ENCODE measurements at places on chromosomes 3 and 15.

DNA sequence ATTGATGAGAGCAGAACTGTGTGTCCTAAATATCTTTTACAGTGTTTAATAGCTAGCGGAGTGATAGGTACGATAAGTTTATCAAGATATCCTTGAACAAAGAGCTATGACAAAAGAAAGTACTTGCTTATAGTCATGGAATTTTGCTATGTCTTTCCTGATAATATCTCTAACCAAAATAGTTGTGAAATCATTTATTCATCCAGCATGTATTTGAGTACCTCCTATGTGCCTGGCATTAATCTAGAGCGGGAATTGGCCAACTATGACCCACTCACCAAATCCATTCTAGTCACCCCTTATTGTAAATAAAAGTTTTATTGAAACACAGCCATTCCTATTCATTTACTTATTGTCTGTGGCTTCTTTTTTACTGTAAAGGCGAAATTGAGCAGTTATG lies 46.6 kb downstream of the ZFAND6 start:
- DNase-seq, result no peak

GRCh38 chr3:17741621-17742101 lies 770 bp downstream of the TBC1D5 start:
- DNase-seq, result peak; percentile 71

DNA sequence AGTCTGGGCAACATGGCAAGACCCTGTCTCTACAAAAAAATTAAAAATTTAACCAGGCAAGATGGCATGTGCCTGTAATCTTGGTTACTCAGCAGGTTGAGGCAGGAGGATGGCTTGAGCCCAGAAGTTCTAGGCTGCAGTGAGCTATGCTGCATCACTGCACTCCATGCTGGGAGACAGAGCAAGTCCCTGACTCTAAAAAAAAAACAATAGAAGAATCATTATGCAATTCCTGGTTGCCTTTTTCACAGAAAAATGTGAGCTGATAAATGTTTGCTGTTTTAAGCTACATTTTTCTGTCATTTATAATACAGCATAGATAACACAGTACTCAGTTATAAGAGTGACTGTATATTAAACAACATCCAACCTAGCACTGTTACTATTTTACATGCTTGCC lies 148.8 kb downstream of the SCAPER start:
- DNase-seq, result no peak

- DNase-seq, result no peak
Measured at GRCh38 chr15:65004993-65005392, 15.3 kb upstream of the SPG21 start.

GRCh38 chr3:178875157-178875556 lies 196.5 kb downstream of the ZMAT3 start:
- DNase-seq, result no peak

- DNase-seq, result no peak
Measured at GRCh38 chr3:82055792-82056191, 294.3 kb upstream of the GBE1 start.

GRCh38 chr3:184200825-184201224 lies 14.8 kb downstream of the ABCF3 start:
- DNase-seq, result no peak

DNA sequence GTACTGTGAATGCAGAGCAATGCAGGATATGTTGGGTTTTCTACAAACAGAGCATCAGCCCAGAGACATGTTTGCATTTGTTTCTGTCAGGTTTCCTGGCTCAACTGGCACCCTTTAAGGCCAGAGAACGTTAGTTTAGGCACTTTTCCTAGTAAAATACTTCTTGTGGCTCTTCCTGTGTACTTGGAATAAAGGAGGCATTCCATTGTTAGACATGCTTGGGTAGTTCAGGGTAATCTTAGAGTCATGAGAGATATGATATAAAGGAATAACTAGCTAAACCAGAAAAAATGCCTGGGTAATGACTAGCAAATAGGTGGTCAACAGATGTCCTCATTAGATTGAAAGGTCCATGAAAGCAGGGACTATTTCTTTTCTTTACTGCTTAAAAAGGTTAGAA lies 60.4 kb upstream of the RBM5 start:
- no peak for DNase-seq

GRCh38 chr3:37715976-37716375 lies 145.7 kb upstream of the CTDSPL start:
- DNase-seq, result no peak

DNA sequence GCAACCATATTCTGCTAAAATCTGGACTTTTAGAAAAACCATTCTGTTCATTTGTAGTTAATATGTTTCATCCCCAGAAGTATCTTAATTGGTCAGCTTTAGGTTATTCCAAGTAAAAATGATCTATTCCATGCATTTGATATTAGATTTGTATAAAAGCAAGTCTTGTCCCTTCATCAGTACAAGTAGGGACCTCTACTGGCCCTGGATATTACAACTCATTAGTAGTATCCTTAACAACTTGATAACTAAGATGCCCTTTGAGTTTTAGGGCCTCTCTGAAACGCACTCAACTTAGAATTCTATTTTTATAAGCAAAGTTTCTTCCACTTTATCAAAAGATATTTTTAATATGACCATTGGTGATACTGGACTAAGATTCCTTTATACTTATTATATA lies 25.3 kb upstream of the SELENOT start:
- DNase-seq, result no peak

GRCh38 chr15:89317186-89317720 lies 17.4 kb downstream of the POLG start:
- DNase-seq, result no peak

- no peak for DNase-seq
Measured at GRCh38 chr3:117762621-117763037, 1053.0 kb downstream of the TUSC7 start.

- DNase-seq, result no peak
Measured at GRCh38 chr15:89330119-89330518, 4.5 kb downstream of the POLG start.

DNA sequence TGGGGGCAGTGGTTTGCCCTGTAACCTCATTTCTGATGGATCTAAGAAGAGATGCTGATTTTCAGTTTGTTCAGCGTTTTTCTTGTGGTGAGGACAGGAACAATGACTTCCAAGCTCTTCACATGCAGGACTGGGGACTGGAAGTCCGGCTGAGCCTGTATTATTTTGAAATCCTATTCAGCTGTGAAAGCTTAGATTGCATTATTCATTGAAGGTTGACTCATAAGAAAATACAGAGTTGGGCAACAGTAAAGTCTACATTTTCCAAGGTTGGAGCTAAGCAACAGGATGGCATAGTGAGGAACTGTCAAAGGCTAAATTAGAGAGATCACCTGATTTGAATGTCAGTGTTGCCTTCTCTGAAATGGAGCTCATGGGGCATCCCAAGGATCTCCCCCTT lies 230.9 kb upstream of the FEZF2 start:
- no peak for DNase-seq

- DNase-seq, result no peak
Measured at GRCh38 chr15:100958326-100959065, 39.3 kb downstream of the LRRK1 start.

GRCh38 chr3:55984626-55985025 lies 483.6 kb downstream of the ERC2 start:
- no peak for DNase-seq

DNA sequence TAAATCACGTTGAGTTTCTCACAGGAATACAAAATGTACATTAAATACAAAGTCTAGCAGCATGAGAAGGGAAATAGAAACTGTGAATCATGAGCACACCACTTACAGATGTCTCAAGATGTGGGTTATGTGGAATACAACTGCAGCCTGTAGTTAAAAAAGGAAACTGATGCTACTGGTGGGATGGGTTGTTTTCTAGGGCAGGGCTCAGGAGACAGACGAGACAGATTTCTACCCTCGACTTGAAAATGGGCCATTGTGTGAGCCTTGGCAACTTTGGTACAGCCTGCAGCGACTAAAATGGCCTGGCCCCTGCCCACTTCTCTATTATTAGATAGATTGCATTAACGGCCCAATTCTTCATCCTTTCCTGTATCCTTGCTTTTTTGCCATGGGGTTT lies 293.1 kb downstream of the SUCLG2 start:
- DNase-seq, result no peak

DNA sequence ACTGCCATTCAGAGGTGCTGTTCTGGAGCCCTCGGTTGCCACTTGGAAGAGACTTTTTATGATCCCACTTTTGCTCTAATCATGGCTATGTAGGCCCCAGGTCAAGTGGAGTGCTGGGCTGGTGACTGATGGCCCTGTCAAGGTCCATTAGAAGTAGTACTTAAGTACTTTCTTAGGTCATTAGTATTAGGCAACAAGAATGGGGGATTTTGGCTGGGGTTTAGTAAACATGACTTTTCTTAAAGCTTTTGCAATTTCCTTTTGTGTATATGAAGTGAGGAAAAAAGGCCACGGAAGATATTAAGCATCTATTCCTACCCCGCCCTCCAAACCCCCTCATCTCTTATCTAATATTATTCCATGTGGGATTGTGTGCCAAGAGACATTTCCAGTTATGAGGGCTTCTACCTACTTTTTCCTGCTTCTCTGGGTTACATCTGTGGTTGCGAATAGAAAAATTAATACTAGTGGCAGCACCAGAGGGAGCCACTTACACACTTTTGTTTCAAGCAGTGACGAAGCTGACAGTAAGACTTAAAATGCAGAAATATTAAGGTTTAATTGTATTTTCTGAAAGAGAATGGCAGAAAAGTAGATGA lies 13.9 kb downstream of the NLGN1 start:
- DNase-seq, result no peak

GRCh38 chr3:195075199-195075940 lies 195.6 kb downstream of the XXYLT1 start:
- no peak for DNase-seq

- peak; percentile 23 for DNase-seq
Measured at GRCh38 chr3:52533623-52534280, at the start of gene NT5DC2. Gene NT5DC2, minus strand, starts transcription at chr3:52533857. Its CDS starts 120 bp downstream, at chr3:52533737.

- no peak for DNase-seq
Measured at GRCh38 chr3:32501783-32502117, 902 bp downstream of the CMTM6 start.

GRCh38 chr3:97021778-97022177 lies 207.4 kb downstream of the EPHA6 start:
- DNase-seq, result no peak

- no peak for DNase-seq
Measured at GRCh38 chr3:30964612-30965011, 70.2 kb upstream of the GADL1 start.

GRCh38 chr3:69998759-69999139 lies 784 bp upstream of the SAMMSON start:
- no peak for DNase-seq

DNA sequence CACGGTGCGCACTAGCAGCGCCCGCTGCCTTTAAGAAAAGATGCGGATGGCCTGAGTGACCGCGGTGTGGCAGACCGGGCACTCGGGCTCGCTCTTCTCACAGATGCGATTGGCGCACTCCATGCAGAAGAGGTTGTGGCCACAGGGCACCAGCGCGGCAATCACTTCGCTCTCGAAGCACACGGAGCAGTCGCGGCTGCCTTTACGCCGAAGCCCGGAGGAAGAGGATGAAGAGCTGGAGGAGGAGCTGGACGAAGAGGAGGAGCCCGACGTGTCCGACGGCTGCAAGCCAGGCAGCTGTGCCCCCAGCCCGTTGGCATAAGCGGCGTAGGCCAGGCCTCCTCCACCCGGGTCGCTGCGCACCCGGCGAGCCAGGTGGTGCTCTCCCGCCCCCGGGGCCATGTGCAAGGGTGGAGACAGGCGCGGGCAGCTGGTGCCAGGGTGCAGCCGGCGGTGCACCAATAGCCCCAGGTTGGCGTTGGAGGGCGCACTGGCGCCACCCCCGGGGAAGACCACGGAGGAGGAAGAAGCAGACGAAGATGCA lies 2.6 kb downstream of the MEX3B start:
- DNase-seq, result no peak

GRCh38 chr3:33786565-33787327 lies 11.7 kb upstream of the PDCD6IP start:
- DNase-seq, result no peak

- no peak for DNase-seq
Measured at GRCh38 chr3:113731694-113732093, 14.4 kb downstream of the NAA50 start.

GRCh38 chr3:180189310-180189648 lies 152.5 kb upstream of the PEX5L start:
- no peak for DNase-seq

- DNase-seq, result no peak
Measured at GRCh38 chr15:69696946-69697345, 244.3 kb downstream of the RPLP1 start.
